Immature natural killer cell (primary cell): ENCODE measurements at places on chromosomes 1 and 21. TPM values are rescaled to one million over a fixed set of nuclear protein-coding genes. Genes with fewer than 3 reads are reported as not detected.

FCRL2 gene
- polyA plus RNA-seq: not detected

PTGFR gene
- not detected for polyA plus RNA-seq

GRCh38 chr1:33577663-33578062 is 105.2 kb downstream of the ZSCAN20 start:
- DNase-seq: no peak
- no peak overlapping the region for H3K4me3 ChIP-seq
- H3K36me3 ChIP-seq: no peaks in the 10 kb centered on the region
- H3K4me1 ChIP-seq: no peaks in the 10 kb centered on the region
- no peak overlapping the region for H3K27ac ChIP-seq

- H3K27ac ChIP-seq: no peak overlapping the region
- H3K36me3 ChIP-seq: no peaks in the 10 kb centered on the region
- no peaks in the 10 kb centered on the region for H3K27me3 ChIP-seq
- DNase-seq: no peak
- no peak overlapping the region for H3K4me3 ChIP-seq
Measured at GRCh38 chr1:214386747-214387146, 105.8 kb downstream of the SMYD2 start.
